Endothelial cell (in vitro differentiated cells): ENCODE measurements at places on chromosomes 7 and 10.
A peak's percentile ranks its signal among the peaks of the same experiment; 100 is the strongest.

GRCh38 chr7:99385564-99385963, 11.0 kb downstream of the ARPC1B start:
- DNase-seq, result no peak

DNA sequence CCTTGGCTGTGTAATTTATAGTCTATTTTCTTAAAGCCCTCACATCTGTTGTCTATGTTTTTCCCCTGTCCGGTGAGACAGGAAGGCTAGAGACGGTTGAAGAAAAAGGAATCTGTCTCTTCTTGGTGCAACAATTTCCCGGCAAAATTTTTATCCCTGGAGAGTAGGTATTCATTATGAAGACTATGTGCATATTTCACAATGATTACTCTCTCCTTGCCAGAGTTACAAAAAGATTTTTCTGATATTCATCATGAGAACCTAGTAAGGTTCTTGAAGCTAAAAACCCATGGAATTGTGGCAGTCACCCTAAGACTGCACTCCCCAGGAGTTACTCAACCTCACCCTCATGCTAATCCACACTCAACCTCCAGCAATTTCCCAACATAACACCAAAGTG, 55.0 kb upstream of the GHITM start:
- DNase-seq, result no peak

DNA sequence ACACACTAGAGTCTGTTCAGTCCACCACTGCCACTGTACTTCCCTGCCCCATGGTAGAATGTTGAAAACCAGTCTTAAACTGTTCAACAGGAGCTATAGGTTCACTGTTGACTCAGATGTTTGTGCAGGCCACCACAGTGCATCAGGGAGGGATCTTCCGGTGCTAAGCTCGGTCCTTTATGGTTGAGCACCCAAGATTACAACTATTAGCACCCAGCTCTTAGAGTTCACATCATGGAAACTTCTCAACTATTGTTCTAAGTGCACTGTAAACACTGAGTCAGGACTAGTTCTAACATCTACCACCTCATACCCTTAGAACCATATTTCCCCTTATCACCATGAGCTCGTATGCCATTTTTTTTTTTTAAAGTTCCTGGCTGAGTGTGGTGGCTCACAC, 97.1 kb upstream of the MXI1 start:
- DNase-seq, result no peak

DNA sequence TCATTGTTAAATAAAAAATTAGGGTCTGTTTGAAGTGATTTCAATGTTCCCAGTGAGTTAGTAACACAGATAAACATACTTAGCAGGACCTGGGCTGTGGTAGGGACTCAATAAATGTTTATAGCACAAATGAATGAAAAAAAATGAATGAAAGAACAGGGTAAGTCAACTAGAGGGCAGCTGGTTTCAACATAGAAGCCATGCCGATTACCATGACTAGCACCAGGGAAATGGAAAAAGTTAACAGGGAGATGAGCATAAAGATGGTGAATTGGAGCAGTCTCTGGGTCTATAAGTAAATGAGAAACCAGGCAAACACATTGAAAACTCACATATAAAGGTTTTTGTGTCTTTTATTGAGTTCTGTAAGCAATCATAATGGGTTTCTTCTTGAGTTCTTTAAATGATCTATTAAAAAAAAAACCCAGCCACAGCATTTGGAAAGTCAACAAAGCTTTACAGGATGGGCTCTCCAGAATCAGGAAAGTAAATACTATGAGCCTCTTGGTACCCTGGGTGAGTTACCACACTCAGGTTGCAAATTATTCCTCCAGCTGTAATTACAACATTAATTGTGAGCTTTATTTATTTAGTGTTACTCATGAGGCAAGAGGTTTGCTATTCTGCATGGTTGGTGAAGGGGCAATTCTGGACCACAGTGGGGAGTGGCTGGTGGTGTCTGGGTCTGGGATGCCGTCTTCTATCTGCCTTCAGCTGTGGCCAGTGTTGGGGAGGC, 46.1 kb upstream of the MTPN start:
- DNase-seq, result no peak

GRCh38 chr10:101939729-101940128, 96.1 kb upstream of the KCNIP2 start:
- DNase-seq, result no peak

DNA sequence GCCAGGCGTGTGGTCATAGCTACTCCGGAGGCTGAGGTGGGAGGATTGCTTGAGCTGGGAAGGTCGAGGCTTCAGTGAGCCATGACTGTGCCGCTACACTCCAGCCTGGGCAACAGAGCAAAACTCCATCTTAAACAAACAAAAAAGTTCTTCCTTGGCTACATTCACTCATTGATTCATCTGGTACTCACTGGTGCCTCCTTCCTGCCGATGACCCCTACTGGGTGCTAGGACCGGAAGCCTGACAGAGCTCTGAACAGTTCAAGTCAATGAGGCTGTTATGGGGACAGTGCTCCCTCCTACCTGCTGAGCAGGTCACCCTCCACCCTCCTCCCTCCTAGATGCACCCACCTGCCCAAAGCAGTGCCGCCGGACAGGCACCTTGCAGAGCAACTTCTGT, 4.9 kb downstream of the PCOLCE start:
- DNase-seq, result no peak

- DNase-seq, result no peak
Observed at GRCh38 chr7:150389532-150389816, 10.3 kb downstream of the ZNF775 start.

GRCh38 chr7:32390210-32390609, 100.0 kb downstream of the LSM5 start:
- DNase-seq, result no peak

DNA sequence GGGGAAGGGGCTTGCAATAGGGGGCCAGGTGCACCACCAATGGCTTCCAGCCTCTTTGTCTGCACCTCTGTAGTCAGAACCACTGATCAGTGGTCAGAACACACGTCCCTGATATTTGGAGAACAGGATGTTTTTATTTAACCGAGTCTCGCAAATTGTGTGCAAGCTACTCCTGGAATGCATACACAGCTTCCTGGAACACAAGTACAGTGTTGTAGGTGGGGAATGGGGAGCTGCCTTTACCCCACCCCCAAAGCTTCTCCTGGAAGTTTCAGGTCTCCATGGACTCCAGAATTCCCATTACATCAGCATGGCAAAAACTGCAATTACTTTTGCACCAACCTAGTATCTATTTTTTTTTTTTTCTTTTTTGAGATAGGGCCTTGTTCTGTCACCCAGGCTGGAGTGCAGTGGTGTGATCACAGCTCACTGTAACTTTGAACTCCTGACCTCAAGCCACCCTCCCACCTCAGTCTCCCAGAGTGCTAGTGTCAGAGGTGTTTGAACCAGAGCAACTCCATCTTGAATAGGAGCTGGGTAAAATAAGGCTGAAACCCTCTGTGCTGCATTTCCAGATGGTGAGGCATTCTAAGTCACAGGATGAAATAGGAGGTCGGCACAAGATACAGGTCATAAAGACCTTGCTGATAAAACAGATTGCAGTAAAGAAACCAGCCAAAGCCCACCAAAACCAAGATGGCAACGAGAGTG, 374.0 kb downstream of the CALN1 start:
- DNase-seq, result no peak

DNA sequence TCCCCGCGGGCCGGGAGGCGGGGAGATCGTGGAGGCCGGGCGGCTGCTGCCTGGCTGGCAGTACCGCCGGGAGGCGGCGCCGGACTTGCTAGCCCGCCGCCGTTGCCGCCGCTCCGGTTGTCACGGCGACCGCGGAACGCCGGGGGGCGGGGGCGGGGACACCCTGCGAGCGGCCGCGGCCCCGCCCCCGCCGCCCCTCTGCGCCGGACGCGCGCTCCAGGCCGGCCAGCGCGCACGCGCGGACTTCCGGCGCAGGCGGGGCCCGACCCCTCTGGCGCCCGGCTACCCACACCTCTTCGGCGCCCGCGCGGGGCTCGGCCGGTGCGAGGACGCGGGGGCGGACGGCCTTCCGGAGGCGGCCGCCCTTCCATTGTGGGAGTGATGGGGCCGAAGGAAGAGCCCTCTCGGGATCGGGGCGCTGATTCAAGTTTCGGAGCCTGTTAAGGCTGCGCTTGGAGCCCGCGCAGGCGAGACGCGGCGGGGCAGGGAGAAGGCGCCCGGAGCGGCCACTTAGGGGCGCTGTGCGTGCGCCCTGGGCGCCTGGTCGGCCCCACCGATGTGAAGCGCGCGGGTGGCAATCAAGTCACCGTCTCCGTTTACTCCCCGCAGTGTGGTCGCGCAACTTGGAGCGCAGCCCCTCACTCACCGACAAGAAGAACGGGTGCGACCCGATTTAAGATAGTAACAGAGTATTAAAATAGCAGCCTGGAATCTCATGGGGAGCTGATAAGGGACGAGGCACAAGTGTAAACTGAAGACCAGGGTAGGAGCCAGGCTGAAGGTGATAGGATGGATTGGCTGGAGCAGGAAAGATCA, 449 bp upstream of the DPY19L1 start:
- peak; percentile 95 for DNase-seq

- no peak for DNase-seq
Observed at GRCh38 chr7:74612015-74612829, 45.3 kb upstream of the GTF2I start.

- peak; percentile 48 for DNase-seq
Observed at GRCh38 chr7:25857376-25858067, 294.5 kb upstream of the NFE2L3 start.

- DNase-seq, result peak; percentile 100
Observed at GRCh38 chr7:76314042-76314721, 11.7 kb downstream of the HSPB1 start.

DNA sequence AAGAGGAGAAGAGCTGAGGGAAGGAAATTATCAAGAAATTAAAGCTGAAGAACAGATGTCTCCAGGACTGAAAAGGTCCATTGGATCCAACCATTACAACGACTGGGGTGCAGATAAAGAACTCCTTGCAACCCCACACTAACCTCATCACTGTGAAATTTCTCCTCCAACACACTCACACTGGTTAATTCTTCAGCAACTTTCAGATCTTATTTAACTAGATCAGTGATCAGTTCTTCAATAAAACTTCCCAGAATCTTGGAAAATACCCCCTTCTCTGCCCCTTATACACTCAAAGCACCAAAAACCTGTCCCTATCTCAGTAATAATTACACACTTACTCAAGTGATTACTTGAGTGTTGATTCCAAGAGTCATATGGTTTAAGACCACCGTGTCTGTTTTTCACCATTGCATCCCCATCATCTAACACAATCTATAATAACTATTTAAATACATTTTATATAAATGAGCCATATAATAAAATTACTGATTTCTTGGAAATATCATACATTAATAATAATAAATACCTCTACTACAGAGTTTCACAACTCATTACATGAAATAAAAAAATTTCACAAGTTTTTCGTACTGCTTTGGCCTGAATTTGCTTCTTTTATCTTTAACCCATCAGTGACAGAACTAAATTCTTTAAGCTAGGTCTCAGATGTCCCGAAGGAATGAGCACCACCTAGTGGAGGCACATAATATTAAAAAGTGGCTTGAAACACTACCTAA, 123.7 kb downstream of the MPP7 start:
- peak; percentile 39 for DNase-seq

GRCh38 chr10:86304436-86304835, 62.2 kb downstream of the GRID1 start:
- DNase-seq, result no peak

GRCh38 chr10:34319197-34319846, 495.8 kb downstream of the PARD3 start:
- no peak for DNase-seq

GRCh38 chr7:66181329-66181728, 23.8 kb upstream of the TPST1 start:
- no peak for DNase-seq

DNA sequence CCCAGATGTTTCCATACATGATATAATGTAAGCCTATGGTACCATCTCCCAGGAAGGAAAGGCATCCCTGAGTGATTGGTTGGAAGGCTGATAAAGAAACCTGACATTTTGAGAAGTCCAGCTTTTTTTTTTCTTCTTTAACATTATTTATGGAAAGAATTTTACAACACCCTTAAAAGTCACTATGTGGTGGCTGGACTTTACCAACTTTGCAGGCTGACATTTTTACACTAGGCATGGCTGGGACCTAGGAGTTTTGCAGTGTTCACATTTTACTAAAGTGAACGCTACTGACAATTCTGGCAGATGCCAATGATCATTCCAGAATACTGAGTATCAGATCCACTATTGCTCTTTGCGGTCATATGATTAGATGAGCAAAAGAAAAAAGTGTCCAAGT, 239.9 kb downstream of the GLI3 start:
- DNase-seq, result no peak

DNA sequence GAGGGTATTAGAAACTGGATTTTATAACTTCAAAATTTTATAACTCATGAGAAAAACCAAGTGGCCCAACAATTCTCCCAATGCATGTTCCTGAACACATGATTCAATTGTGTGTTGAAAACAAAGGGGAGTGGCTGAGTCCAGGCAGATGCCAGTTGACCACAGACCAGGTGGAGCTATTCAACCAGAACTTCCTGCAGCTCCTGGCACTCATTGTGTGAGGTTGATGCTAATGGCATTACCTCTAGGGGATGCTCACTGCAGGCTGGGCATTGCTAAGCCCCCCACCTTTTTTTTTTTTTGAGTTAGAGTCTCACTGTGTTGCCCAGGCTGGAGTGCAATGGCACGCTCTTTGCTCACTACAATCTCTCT, 20.3 kb downstream of the MYOF start:
- no peak for DNase-seq

- no peak for DNase-seq
Observed at GRCh38 chr10:129514568-129515451, 47.8 kb downstream of the MGMT start.

GRCh38 chr7:148697256-148698006, 1.3 kb upstream of the CUL1 start:
- no peak for DNase-seq

DNA sequence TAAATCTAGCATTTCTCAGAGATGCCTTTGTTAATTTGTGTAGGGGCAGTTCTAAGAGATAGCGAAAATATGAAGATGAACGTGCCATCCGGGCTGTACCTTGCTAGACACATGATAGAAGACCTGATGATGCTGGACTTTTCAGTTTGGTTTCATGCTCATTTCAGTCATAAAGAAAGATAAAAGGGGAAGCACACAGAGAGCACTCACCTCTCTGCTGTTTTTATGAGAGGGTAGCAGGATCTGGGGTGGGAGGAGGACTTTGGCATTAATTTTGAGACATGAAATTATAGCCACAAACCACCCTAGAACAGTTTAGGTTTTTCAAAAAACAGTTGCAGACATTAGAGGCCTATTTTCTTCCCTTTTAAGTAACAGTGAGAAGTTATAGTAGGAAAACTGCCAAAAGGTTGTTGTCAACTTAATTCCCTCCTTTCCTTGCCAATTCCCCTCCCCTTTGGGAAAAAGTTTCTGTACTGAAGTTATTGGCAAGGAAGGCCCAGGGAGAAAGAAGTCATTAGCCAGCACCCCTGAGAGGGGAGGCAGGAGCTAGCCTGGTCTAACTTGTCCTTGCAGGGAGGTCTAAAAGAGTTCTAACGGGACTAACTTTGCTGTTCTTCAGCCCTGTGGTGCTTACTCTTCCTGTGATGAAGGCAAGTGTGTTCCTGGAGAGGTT, 2.6 kb downstream of the ST7 start:
- DNase-seq, result no peak

DNA sequence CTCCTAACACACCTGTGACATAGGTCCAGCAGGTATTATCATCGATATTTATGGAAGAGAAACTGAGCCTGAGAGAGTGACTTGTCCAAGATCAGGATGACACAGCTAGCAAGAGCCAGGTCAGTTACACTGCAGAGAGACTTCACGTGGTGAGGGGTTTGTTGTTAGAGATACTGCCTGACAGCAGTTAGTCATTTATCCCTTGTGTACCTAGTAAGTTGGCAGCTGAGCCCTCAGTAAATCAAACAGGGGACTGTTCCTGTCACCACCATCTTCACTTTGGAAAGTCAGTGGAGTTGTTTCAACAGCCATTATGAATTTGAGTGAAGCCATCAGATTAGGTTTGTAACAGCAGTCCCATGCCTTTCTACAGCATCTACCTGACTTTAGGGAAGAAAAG, 87.5 kb upstream of the GATA3 start:
- DNase-seq, result no peak
